ENCODE measurements at places on chromosomes 7 and 10.

- no peak for DNase-seq
Observed at GRCh38 chr7:52659178-52659577, 376.3 kb upstream of the POM121L12 start.

- no peak for DNase-seq
Observed at GRCh38 chr10:3606309-3606708, 178.7 kb downstream of the KLF6 start.

DNA sequence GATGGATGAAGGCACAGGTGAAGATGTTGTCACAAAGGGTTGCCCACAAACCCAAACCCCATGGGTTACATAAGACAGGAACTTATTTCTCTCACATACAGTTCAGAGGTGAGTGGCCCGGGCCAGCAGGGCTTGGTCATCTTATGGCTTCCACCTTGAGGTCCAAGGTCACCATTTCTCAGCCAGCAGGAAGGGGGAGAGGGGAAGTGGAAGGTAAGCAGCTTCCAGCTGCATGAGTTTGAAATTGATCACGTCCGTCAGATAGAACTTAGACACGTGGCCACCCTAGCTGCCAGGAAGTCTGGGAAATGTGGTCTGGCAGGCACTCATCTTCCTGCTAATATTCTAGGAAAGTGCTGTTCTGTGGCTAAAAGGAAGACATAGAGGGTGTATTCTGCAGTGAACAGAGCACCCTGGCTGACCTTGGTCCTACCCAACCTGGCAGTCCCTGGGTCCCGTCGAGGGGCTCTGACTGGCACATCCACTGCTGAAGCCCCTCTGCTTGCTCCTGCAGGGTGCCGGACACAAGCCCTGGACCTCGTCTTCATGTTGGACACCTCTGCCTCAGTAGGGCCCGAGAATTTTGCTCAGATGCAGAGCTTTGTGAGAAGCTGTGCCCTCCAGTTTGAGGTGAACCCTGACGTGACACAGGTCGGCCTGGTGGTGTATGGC lies 49.5 kb downstream of the VWA2 start:
- DNase-seq, result no peak

- no peak for DNase-seq
Observed at GRCh38 chr7:19681596-19681995, 27.2 kb downstream of the POLR1F start.

GRCh38 chr10:128087884-128088709 lies 38.1 kb downstream of the MKI67 start:
- no peak for DNase-seq

- no peak for DNase-seq
Observed at GRCh38 chr7:100509231-100509630, 25.5 kb downstream of the NYAP1 start.

GRCh38 chr7:117480978-117481377 lies 1.2 kb downstream of the CFTR start:
- DNase-seq, result no peak

DNA sequence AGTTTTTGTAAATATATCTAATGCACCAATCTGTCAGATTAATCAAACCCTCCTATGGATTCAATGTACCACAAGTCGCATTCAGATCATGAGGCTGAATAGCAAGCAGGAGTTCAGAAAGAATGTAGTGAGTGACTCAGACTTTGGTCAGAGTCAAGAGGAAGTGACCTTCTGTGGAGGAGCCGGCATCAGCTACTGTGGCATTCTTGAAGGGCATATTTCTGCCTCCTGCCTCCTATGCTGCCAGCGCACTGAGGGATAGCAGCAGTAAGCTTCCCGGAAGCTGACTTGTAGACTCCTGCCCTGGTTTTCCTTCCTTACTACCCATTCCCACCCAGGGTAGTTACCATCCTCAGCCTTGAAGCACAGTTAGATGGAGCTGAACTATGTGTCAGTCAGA lies 867.5 kb downstream of the NRG3 start:
- no peak for DNase-seq

DNA sequence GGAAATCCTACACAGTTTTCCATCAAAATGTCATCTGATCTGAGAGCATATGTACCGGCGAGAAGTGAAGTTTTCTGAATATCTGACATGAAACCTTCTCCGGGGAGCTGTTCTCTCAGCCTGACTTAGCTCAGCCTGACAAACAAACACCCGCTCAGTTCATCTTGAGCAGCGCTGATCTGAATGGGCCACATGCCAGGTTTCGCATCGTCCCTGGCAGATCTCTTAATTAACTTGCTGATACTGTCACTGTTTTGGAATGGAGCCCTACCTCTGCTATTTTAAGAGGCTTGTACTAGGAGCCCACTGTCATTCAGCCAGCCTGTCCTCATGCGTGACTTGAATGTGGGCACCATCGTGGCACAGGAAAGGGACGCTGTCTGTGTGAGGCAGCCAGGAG lies 109.2 kb downstream of the STRA8 start:
- DNase-seq, result no peak

- no peak for DNase-seq
Observed at GRCh38 chr7:141709749-141710148, 1.6 kb downstream of the WEE2 start.

GRCh38 chr7:46089281-46089680 lies 168.2 kb upstream of the IGFBP3 start:
- DNase-seq, result no peak

DNA sequence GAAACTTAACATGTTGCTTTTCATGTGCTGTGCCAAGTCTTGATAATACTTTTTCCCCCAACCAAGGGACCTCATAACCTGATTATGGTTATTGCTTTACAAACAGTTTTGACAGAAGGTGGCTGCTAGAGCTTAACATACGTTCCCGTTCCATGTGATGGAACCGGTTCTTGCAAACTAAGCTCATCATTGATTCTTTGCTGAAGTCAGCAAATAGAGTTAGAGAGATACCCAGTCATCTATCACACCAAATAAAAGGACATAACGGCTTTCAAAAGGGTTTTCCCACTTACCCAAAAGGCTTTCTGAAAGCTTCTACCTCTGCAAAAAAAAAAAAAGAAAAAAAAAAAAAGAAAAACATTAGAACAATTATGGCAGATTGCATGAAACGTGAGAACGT lies 230.3 kb upstream of the MDFIC start:
- DNase-seq, result no peak

DNA sequence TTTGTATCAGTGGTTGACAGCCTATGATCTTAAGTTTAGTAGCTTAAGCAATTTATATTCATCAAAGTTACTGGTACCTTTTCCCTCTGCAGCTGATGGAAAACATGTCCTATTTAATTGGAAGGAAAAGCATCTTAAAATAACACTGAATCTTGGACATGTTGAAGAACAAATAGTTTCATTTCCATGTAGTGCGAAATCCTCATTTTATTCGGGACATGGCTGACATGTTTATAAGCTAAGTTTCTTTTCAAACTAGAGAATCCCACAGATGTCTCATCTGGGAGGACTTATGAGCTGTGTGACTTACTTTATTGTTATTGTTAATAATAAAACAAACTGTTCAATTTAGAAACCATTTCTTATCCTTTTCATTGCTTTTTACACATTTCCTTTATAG lies 461.0 kb downstream of the SUGCT start:
- no peak for DNase-seq

DNA sequence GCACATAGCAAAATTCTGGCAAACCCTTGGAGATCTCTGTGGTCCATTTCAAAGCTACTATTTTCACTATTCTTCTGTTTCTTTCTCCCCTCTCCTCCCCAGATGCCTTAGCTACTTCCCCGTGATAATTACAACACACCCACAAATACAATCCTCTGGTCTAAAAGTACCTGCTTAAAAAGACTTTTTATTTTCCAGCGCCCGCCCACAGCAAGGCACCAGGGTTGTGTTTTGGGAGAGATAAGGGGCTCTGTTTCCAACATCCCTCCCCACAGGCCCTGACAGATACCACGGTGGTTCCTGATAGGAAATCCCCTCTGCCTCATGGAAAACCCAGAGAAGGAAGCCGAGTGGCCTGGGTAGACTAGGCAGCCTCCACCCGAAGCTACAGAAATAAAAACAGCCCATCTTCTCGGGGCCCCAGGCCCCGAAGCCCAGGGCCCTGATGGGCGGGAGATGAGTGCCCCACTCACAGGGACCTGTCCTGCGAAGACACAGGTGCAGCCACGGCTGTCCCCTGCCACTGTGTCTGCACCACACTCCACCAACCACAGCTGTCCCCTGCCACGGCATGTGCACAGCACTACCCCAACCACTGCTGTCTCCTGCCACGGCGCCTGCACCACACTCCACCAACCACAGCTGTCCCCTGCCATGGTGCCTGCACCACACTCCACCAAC lies 19.7 kb downstream of the CALML5 start:
- DNase-seq, result no peak

GRCh38 chr7:66157060-66157459 lies 42.4 kb downstream of the CRCP start:
- DNase-seq, result no peak

DNA sequence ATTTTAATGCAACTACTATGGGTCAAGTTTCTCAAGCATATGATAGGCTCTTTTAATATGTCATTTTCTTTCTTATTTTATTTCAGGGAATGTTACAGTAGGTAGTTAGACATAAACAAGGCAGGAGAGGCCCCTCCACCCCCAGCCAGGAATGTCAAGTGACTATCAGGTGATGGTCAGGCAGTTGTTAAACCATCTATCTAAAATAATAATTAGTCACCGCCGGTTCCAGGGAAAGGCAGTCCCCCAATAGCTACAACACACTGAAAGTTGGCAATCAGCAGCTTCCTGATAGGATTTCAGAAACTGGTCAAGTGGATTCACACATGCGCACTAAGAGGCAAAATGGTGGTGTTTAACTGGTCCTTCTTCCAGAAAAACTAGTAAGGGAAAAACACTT lies 9.3 kb downstream of the OLAH start:
- DNase-seq, result no peak

GRCh38 chr10:59892697-59893096 lies 13.7 kb downstream of the CCDC6 start:
- DNase-seq, result no peak

DNA sequence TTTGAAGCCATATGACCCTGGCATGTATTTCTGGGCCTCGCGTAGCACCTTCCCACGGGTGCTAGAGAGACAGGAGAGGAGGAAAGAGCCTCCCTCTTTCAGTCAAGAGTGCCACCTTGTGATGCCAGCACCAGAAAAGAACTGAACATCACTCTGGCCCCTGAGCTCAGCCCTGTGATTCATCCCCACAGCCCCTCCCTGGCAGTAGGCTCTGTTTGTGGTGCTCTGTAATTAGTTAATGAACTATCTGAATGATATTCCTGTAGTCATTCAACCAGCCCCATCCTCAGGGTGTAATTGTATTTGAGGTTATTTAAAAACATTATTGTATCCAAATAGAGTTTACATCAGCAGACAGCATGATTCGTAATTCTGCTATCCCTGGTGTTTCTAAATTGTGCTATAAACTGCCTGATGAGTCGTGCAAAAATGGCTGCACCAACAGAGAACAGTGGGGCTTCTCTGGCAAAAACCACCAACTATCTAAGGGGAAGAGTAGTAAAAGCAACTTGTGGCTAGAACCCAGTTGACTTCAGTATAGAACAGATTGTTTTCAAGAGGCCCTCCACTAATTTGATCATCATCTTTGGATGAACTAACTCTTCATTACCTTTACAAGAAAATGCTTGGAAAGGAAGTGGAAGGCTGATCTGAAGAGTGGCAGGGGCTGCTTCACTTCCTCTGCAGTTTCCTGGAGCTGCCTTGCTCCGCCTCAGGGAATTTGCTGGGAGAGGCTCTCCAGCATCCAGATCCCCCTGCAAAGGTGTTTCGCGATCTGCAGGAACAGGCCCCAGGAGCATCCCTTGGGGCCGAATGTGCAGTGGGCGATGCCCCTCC lies 23.7 kb upstream of the TIAL1 start:
- DNase-seq, result no peak

DNA sequence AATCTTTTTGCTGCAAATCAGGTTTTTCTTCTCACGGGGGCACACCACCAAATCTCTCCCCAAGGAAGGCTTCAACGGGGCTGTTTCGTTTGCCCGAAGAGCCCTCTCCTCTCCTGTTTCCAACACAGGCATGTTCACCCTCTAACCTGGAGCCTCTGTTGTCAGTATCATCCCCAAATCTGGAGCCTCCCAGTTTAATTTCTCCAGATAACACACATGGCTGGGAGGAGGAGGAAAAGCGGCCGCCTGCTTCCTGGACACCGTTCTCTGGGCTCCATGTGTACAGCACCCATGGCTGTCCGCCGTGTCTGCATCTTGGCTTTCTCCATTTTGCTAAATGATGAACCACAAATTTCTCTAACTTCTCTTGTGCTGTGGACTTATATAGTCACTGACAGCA lies 214.5 kb downstream of the DIP2C start:
- no peak for DNase-seq

DNA sequence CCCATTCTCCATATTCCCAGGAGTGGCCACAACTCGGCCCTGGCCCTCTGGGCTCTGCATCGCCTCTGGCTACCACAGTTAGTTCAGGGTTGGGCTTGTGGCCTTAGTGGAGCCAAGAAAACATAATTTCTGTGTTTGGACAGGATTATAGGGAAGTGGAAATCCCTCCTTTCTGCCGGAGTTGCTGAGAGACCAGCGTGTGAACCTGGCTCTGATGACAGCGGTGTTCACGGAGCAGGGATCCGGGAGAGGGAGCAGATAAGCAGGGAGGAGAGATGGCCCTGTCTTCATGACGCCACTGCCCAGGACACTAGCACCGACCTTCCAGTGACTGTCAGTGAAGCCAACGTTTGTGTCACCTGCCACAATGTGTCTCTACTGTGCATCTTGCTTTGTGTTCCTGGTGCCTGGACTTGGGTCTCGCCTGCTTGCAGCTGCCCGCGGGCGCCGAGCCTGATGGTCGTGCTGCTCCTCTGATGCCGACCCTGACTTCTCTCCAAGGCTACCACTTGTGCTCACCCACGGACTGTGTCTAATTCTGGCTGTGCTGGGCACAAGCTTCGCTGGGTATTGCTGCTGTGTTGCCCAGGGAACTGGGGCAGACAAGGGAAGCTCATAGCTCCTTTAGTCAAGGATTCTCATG lies 67.0 kb upstream of the VIPR2 start:
- no peak for DNase-seq

DNA sequence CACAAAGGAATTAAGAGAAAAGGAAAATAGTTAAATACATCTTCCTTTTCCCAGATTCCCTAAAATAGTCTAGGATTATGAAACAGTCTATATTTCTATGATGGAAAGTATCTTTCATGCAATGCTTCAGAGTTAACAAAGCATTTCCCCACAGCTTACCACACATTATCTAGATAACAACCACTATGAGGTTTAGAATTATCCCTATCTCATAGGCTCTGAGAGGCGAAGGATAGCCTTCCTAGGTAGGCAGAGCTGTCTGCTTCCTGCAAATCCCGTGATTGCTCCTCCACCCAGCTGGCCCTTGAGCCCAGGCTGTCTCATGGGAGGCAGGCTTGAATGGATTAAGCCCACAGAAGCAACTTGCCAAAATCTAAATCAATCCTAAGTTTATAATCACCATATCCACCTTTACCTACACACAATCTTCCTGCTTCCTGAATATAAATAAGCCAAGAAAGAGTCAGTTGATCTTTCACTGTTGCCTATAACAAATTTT lies 321.4 kb upstream of the AOAH start:
- no peak for DNase-seq

- no peak for DNase-seq
Observed at GRCh38 chr7:103893350-103893749, 96.1 kb downstream of the RELN start.
